HCEC 1CT (cell line): ENCODE measurements at places on chromosomes 6 and 20.
A peak's percentile ranks its signal among the peaks of the same experiment; 100 is the strongest.

DNA sequence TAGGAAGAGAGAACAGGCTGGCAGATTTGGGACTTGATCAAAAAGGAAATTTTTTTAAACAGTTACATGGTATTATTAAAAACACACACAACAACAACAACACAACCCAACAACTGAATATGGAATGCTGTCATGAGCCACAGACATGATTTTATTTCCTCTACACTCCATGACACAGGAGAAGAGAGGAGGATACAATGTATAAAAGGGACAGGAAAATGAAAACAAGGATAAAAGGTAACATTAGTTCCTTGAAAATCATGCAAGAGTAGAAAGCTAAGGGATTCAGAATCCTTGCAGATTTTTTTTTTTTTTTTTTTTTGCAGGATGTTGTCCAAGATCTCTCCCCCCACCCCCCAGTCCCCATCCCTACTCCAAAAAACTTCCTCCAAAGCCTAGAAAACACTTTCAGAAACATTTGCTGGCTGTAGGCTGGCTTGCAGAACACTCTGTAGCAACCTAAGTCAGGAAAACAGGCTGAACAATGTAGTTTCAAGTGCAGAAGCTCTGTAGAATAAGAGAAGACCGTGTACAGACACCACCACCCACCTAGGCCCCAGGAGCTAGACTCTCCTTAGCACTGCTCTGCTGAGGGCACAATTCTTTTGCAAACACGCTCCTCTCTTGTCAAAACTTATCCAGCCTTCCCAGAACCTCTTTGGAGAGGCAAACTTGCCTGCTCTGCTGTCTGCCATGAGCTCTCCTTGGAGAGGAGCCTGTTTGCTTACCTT lies 845 bp downstream of the ZMYND8 start:
- no peak for DNase-seq

GRCh38 chr6:43175676-43176422 lies 4.8 kb downstream of the SRF start:
- DNase-seq: no peak

- no peak for DNase-seq
These were observed 181.2 kb upstream of the JAG1 start for GRCh38 chr20:10854976-10855375.

GRCh38 chr6:38714239-38715015 lies 684 bp upstream of the DNAH8 start:
- DNase-seq: no peak

DNA sequence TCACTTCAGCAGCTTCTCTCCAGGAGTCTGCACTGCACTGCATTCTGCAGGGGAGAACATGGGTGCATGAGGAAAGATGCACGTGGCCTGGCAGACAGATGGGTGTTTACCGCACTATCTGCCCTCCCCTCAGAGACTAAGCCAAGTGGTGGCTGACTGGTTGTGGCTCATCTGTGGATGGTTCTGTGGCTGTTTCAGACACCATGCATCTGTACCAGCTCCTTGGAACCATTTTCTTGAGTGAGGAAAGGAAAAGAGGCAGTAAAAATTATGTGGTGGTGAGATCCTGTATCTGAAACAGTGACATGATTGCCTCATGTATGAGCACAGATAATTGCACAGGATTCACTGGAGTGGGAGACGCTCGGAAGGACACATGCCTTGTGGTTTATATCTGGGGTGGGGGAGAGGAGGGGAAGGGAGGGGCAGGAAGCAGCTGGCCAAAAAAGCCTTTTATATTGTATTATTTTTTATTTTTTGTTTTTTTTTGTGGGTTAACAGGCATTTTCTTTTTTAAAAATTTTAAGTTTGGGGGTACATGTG lies 161.7 kb downstream of the ERMARD start:
- DNase-seq: no peak

DNA sequence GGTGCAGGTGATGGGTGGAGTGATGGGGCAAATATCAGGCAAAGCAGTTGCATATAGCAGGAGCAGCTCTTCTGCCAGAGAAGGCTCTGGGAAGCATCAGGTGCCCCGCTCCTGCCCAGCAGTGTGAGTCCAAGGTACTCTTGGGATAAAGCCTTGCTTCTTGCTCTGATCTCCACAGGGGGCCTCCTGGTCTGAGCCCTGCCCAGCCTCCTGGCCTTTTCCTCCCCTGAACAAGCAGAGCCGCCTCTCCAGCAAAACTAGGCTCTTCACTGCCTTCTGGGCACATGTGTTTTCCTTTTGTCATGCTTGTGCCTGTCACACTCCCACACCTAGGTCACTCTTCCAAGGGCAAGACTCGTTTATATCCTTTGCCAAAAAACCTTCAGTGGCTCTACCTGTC lies 34.3 kb downstream of the SIRPA start:
- DNase-seq: no peak

DNA sequence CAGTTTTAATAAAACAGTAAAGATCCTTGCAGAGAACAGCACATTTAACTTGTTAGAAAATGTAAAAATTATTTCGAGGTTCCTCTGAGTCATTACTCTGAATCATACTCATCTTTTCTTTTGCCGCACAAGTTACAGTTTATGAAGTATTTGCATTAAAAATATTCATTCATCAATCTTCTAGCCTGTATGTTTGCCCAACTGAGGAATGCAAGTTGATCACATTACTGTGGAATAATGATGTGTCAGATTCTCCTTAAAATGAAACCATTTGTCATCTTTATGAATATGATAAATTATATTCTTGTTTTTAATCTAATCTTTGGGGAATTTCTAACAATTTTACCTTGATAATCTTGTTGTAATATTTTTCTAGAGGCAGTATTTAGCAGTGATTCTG lies 340.4 kb upstream of the OPRM1 start:
- peak; percentile 46 for DNase-seq

- DNase-seq: no peak
These were observed 694.7 kb downstream of the HTR1B start for GRCh38 chr6:76768556-76768955.

DNA sequence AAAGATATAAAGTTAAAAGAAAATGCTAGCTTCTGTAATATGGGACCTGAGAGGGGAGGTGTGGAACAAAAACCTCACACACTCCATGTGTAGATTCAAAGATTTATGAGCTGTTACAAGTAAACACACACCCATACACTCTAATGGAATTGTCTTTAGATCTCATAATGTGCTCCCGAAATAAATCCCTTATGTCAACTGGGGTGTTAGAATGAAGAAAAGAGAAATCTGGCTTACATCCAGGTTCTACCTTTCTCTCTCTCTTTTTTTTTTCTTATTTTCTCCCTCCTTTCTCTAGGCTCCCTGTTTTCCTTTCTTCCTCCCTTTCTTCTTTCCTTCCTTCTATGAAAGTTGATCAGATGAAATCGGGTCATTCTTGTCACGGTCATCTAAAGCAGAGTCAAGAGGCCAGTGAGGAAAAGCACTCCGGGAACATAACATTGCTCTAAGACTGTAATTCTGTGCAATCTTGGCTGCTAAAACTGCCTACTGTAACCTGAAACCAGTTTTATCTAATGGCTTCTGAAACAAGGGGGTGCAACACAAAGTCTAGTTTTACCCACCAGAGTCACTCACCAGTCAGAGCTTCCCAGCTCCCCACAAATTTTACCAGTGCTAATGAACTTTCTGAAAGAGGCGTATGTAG lies 68.3 kb upstream of the BTBD3 start:
- DNase-seq: no peak

DNA sequence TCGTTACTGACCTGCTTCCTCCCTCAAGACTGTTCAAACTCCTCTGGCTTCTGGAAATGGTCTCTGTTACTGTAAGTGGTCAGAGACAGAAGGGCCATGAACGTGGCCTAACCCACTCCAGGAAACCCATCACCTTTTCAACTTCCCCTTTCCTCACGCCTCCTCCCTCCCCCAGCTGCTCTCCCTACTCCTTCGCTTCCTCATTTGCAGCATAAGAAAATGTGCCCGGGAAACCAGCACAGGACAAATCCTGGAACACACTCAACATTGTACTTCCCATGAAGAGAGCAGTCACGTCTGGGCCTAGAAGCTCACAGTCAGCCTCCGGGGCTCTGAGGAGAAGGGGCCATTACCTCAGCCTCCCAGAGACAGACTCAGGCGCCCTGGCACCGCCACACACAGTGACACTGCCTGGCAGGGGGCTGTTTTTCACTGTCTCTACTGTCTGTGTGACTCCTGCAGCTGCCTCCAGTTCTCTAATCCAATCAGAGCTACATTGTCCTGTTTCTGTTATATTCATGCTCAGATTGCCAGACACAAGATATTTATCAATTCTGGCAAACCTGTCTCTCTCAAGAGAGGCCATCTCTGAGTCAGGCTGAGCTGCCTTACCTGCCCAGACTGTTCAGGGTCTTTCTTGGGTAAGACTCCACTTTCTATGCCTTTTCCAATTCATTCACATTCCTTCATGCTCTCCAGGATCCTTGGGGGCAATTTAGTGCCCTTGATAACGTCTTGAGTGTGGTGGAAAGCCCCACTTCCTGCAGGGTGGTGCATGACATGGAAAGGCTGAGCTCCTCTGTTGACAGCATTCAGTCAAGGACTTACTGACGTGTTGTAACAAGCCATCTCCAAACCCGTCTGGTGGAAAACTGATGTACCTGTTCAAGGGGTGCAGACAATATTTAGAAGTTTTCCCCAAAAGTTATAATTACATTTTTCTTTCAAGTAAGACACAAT lies 242.2 kb downstream of the HIVEP2 start:
- DNase-seq: no peak
